ENCODE measurements at places on chromosomes 1 and 21. TPM values are rescaled to one million over a fixed set of nuclear protein-coding genes. Genes with fewer than 3 reads are reported as not detected.
A peak's percentile ranks its signal among the peaks of the same experiment; 100 is the strongest.

Gene CYP4A22
- total RNA-seq, result not detected

Gene ABCA4
- 1.8 TPM for total RNA-seq

Gene CCDC30
- total RNA-seq, result 14.6 TPM

Gene CFHR1
- total RNA-seq, result not detected

GRCh38 chr1:65265651-65266351 is 43.5 kb upstream of the DNAJC6 start:
- DNase-seq, result peak; percentile 65

- DNase-seq, result no peak
These were observed 3.2 kb downstream of the NR0B2 start for GRCh38 chr1:26910343-26911160.

DNA sequence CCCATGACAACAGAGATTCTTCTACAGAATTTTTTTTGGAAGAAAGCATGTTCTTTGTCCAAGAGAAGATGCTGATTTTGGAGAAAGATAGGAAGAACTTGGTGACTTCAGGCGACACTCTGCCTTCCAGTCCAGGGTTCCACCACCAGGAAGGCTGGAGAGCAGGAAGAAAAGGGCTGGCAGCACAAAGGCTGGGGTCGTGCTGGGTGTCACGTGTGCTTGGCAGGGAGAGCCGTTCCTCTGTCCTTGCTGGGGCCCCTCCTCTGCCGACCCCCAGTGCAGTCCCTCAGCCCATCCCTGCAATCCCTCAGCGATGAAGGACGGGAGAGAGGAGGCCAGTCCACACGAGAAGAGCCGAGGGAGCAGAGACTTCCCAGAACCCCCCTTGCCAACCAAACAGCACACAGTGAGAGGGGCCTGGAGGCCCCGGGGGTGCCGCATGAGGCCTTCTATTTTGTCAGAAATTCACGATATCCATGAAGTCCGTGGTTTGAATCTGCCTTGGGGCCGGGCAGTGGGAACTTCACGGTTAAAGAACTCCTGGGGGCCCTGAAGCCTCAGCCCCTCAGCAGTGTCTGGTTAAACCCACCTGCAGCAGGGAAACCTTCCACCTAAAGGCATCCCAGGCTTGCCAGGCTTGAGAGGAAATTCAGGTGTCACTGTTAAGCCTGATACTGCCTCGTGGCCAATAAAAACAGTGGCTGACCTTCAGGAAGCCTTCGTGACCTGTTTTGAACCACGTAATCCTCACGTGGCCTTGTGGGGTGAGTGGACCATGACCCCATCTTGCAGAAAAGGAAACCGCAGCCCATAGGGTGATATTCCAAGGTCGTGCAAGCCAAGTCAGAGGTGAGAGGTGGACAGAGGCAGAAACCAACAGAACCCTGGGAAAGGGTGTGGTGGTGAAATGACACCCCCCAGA is 3.4 kb downstream of the KRTAP10-12 start:
- DNase-seq, result peak; percentile 4

DNA sequence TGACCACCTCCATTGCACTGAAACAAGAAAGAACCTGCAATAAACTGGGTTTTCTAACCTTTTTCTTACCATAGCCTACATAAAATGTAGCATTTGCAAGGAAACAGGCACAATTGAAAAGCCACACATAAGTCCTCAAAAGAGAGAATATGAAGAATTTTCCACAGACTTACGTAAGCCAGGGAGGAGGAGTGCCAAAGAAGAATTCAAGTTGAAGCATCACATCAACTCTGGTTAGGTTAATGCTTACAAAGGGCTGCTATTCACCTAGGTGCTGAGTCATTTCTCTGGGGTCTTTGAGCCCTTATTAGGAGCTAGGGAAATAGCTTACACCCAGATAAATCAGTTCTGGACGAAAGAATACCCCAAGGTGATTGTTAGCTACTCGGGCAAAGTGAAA is 9.6 kb downstream of the OSCP1 start:
- DNase-seq, result no peak

DNA sequence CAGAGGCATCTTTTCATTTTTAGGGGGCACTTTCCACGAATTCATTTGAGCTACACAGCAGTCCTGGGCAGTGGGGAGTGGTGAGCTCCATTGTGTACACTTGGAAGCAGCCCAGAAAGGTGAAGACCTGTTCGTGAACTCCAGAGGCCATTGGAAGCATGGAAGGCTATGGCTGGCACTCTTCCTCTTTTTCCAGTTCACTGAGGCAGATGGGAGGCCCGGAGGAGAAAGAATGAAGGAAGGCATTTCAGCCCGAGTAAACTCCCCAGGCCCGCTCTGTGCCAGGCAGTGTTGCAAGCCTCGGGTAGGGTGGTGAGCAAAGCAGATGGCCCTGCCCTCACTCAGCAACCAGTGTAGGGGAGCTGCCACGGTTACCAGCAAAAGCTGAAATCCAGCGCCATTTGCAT is 673 bp upstream of the DHCR24 start:
- peak; percentile 42 for DNase-seq

GRCh38 chr1:58722967-58723366 is 23.1 kb upstream of the MYSM1 start:
- no peak for DNase-seq

DNA sequence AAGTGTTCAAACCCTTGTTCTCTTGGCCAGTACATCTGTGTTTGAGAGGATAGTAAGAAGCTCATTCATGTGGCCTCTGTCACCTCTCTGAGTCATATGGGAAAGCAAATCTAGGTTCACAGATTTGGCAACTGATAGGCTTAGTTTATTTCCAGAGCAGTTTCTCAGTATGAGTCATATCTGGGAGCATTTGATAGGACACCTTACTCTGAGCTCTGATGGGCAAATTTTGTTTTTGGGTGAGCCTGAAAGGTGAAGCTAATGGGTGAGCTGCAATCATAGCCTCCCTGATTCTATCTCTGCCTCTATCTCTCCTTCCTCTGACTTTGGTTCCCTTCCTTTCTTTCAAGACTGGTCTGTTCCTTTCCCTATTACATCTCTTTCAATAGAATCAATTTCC is 134.4 kb downstream of the S1PR1 start:
- DNase-seq, result no peak

DNA sequence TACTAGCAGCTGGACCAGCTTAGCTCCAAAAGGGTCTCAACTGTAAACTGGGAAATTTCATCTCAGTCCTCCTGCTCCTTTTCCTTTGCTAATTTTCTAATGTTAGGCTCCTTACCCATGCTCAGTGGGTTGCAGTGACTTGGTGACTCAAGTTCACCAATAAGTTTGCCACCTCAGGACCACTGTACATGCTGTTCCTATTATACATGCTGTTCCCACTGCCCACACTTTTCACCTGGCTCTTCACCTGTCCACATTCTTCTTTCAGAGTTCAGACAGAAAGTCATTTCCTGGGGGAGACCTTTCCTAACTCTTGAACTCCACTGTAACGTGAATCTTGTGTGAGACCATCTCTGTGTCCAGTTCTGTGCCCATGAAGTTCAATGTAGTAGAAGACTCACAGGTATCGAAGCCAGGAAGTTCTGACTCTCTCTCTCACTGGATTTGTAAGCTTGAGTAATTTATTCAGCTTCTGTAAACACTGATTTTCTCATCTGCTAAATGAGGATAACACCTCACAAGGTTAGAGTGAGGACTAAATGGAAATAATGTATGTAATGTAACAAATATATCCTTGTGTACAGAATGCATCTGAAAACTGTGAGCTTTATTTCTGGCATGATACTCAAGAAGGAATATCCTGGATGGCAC is 17.9 kb downstream of the CD2 start:
- no peak for DNase-seq

- no peak for DNase-seq
These were observed 1.2 kb downstream of the PRMT2 start for GRCh38 chr21:46636550-46637285.

DNA sequence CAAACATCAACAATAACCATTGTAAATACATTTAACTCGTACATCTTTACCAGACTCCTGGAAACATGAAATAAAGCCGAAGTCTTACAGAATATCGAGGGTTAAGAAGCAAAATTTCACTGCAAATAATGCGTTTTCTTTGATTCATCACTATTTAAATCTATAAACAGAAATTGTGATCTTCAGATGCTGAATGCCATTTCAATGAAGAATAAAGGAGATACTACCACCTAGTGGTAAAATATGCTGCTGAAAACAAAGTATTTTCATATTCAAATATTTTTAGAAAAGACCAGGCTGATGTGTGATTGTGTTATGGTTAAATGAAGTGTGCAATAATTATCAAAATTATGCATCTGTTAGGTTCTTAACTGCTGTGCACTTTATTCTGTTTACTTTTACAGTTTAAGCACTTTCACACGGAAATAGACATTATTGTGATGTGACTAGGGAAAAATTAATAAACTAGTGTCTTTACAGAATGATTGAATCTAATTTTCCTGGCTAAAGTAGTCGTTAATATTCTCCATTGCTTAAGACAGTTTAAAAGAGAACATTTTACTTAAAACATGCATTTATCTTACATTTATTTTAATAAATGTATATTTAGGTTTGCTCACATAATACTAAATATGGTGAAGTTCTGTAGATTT is 1093.1 kb downstream of the MRPL39 start:
- DNase-seq, result no peak
